ENCODE measurements at places on chromosomes 7 and 10.

DNA sequence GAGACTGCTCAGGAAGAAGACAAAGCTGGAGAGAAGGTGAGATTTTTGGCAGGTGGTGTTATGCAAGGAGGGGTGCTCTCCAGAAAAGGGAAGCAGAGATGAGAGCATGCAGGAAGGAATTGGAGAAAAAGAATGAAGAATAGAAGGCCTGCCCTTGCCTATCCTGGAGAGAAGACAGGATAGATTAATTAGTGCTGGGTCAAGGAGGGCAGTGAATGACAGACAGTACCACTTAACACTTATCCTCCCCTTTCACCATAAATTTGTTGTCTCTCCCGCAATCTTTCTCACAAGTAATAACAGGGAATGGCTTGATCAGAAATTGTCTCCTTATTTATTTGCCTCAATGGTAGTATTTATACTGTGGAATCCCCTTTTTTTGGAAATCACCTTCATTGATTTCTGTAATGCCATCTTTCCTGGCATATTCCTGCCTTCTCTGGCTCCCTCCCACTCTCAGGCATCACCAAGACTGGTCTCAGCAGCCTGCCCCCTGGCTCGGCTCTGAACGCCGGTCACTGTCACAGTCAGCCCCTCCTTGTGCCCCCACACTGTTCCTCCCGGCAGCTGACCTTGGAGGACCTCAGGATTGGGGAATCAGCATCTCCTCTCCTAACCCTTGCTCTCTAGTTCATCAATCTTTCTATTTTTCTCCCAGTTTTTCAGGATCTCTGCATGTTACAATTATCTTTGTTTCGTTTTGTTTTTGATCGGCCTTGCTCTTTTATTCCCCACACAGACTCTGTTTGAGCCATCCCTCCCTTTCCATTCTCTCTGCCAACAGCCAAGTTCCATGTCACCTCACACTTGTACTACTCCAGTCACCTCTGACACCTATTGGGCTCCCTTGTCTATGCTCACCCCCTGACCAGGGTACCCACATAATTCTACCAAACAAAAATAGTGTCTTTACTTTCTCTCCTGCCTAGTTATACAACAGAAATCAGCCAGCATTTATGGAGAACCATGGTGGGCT lies 294.2 kb downstream of the PLXDC2 start:
- no peak for DNase-seq

DNA sequence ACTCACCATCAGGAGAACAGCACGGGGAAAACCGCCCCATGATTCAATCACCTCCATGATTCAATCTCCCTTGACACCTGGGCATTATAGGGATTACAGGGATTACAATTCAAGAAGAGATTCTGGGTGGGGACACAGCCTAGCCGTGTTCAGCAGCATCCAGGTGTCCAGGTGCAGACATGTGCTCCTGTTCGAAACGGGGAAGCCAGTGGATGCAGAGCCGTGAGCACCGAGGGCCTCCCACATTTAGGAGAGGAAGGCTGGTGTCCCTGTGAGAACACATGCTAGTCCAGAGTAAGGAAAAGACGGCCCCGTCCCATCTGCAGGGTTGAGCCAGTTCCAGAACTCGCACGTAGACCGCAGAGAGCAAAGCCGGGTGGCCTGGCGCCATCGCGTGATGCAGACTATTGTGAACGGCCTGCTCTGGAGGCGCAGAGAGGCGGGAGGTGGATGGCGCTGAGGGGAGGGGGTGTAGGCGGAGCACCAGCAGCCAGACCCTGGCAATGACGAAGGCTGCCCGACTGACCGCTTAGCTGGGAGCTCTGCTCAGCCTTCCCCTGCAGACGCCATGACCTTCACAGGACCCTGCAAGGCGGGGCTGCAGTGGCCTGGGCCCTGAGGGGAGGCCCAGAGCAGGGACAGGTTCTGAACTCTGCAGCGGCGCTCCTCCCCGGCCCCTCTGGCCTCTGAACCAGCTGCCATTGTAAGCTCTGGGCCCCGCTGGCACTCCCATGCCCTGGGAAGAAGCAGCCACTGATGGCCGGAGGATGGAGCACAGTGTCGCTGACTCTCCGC lies 141.6 kb upstream of the TCERG1L start:
- no peak for DNase-seq

GRCh38 chr7:12469568-12469967 lies 65.9 kb upstream of the VWDE start:
- DNase-seq, result no peak

- no peak for DNase-seq
These were observed 240.8 kb upstream of the SLC26A5 start for GRCh38 chr7:103686763-103687162.

DNA sequence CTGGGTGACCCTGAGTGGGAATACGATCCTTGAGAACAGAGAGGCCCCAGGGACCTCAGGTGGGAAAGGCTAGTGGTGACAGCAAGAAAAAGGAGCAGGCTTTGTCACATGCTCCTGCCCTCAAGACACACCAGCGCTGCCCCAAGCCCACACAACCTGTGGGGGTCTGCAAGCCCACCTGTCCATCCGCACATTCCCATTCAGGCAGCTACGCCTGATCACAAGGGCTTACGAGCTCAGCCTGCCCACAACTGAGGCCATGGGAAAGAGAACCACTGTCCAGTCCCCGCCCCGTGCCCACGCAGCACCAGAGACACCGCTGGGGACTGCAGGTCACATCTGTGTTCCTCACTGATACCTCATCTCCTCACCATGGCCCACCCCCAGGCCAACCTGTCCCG lies 26.7 kb downstream of the EBF3 start:
- DNase-seq, result no peak

- no peak for DNase-seq
These were observed 729.2 kb downstream of the LRMDA start for GRCh38 chr10:76160446-76161300.

- DNase-seq, result no peak
These were observed 171.1 kb downstream of the TCF7L2 start for GRCh38 chr10:113121153-113121552.

All from COR-L47 (cell line).